Sigmoid colon (tissue), 7 donors: ENCODE measurements at places on chromosomes 11 and 22. TPM values are rescaled to one million over a fixed set of nuclear protein-coding genes. Genes with fewer than 3 reads are reported as not detected.

Gene DCHS1
- polyA plus RNA-seq, result under 0.01 TPM

Gene SMC1B
- polyA plus RNA-seq, result not detected

Gene KCNQ1OT1
- polyA plus RNA-seq, result 0.32 TPM

Gene CABP4
- polyA plus RNA-seq, result not detected

Gene CASP5
- polyA plus RNA-seq, result 43.3 TPM

Gene PTPRJ
- 5.3 TPM for polyA plus RNA-seq

Gene FOSL1
- 3.6 TPM for polyA plus RNA-seq

Gene SCN4B
- 1.3 TPM for polyA plus RNA-seq

Gene USP2
- polyA plus RNA-seq, result 13.0 TPM

Gene AAMDC
- polyA plus RNA-seq, result 36.4 TPM

Gene ALDH3B1
- 7.8 TPM for polyA plus RNA-seq

Gene OR52E8
- polyA plus RNA-seq, result not detected

Gene TBX10
- 109 TPM for polyA plus RNA-seq

Gene SLC6A5
- under 0.01 TPM for polyA plus RNA-seq

Gene TCN2
- 17.1 TPM for polyA plus RNA-seq

Gene CASP4
- 34.8 TPM for polyA plus RNA-seq

Gene NRIP3
- polyA plus RNA-seq, result under 0.01 TPM

Gene DDTL
- polyA plus RNA-seq, result 2.8 TPM

Gene YPEL4
- 3.0 TPM for polyA plus RNA-seq

Gene SCYL1
- polyA plus RNA-seq, result 61.7 TPM

Gene MRGPRE
- not detected for polyA plus RNA-seq

Gene LIPT2
- polyA plus RNA-seq, result 2.5 TPM

Gene OR5L2
- polyA plus RNA-seq, result not detected

Gene PRAME
- 0.06 TPM for polyA plus RNA-seq

Gene CTSF
- 3.5 TPM for polyA plus RNA-seq

Gene CD248
- 1.2 TPM for polyA plus RNA-seq

Gene ACER3
- 13.2 TPM for polyA plus RNA-seq

Gene OR5A1
- polyA plus RNA-seq, result not detected

Gene E2F8
- 1.6 TPM for polyA plus RNA-seq

Gene ARHGAP20
- polyA plus RNA-seq, result 0.69 TPM

Gene RNF26
- polyA plus RNA-seq, result 6.2 TPM

Gene UPB1
- not detected for polyA plus RNA-seq

Gene PKNOX2
- polyA plus RNA-seq, result 0.23 TPM

Gene IRAG1
- 1.8 TPM for polyA plus RNA-seq

Gene MAJIN
- not detected for polyA plus RNA-seq

Gene HOATZ
- polyA plus RNA-seq, result not detected
